ENCODE measurements at places on chromosomes 2 and 18. TPM values are rescaled to one million over a fixed set of nuclear protein-coding genes. Genes with fewer than 3 reads are reported as not detected.

GRCh38 chr18:47397671-47398319 is 146.3 kb upstream of the SKOR2 start:
- DNase-seq: peak; percentile 10

DNA sequence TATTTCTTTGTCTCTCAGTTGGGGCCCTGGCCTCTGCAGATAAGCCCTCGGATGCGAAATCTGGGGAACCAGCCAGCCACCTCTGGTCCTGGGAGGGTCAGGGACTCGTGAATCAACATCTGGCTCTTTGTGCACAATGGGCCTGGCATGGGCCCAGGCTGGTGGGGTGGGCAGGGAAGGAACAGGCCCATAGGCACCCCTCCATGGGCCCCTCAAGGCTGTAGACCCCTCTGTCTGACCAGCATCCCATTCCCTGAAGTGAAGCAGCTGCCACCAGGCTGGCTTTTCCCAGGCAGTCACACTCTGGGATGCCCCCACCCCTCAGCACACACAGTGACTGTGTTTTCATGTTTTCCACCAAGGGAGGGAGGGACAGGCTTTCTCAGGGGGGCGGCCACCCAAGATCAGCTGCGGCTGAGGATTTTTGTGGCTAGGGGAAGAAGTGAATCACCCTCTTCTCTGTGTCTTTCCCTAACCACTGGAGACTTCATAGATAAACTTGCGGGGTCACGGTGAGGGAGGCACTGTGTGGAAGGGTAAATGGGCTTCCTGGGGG is 166.0 kb downstream of the AGAP1 start:
- DNase-seq: peak; percentile 89

GRCh38 chr2:3422161-3422779 is 42.8 kb downstream of the TRAPPC12 start:
- DNase-seq: no peak

DNA sequence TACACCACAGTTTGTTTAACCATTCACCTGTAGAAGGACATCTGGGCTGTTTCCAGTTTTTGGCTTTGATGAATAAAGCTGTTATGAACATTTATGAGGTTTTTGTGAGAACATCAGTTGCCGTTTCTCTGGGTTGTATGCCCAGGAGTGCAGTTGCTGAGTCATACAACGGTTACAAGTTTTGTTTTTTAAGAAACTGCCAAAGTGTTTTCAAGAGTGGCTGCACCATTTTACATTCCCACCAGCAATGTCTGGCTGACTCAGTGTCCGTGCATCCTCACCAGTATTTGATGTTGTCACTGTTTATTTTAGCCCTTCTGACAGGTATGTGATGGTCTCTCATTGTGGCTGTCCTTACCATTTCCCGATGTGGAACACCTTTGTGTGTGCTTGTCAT is 48.0 kb upstream of the GPR17 start:
- DNase-seq: peak; percentile 80

DNA sequence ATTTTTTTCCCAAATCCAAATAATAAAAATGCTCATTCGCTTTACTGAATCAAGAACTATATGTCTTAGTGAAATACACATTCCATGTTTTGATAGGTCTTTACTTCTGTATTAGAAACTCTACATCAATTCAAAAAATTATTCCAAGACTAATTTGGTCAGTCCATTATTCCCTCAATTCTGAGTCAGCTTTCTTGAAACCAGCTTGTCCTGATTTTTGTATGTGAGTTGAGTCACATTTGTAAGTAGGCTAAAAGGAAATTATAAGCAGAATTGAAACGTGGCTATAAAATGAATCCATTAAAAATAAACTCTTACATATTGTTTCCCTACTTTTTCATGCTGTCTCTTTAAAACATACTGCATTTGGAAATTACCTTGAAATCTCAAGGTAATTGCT is 113.0 kb downstream of the DNER start:
- peak; percentile 47 for DNase-seq

DNA sequence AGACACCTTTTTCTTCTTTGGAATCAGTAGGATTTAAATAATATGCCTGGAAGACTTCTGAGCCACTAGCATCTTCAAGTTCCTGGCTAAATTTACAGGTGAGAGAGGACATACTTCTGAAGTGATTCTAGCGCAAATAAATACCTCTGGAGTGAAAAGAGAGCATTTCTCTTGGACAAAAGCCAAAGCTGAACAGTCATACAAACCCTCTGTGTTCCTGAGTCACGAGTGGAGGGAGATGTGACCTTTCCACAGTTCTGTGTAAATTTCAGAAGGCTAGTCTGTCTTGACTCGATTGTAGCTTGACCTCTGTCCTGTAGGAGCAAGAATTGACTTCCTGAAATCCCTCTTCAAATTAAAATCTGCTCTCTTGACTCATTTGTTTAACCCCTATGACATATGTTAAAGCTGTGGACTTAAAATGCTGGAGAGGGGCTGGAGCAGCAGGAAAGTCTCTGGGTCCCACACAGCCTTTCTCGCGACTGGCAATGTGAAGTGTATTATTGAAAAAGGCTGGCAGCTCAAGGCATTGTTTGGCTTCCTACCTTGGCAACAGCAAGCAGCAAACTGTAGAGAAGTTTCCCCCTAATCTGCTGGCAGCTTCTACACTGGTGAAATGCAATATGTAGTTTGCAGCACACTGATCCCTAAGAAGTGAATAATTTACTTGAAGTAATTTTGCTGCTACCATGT is 79.6 kb upstream of the GCFC2 start:
- no peak for DNase-seq

DNA sequence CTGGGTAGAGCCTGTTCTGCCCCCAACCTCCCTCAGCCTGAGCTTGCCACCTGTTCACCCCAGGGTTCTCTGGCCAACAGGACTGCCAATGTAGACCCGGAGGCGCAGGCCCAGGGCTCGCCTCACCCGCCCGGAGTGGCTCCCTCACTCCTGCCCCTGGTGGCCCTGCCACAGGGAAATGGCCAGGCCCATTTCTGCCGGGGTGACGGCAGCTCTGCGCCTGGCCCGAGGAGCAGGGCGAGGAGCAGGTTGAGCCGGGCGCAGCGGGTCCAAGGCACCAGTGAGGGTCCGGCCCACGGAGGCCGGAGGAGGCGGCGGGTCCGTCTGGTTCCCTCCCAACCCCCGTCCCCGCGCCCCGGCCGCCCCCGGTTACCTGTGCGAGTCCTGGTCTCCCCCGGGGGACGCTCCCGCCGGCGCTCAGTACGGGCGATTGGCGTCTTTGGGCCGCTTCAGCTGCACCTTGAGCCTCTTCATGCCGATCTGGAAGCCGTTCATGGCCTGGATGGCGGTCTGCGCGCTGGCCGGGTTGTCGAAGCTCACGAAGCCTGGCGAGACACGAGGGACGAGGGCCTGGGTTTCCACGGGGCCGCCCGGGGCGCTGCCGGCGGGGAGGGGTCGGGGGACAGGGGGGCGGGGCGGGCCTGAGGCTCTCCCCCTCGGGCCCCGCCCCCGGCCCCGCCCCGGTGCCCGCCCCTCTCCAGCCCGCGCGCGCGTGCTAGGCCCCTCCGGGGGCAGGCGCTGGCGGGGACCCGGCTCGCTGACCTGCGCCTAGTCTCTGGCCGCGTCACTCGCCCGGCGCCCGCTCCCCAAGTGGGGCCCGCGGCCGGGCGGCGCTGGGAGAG is 312.0 kb downstream of the CELF4 start:
- DNase-seq: no peak

MARS2 gene
- 4.1 TPM for total RNA-seq

CPO gene
- total RNA-seq: not detected

GKN1 gene
- not detected for total RNA-seq

DNA sequence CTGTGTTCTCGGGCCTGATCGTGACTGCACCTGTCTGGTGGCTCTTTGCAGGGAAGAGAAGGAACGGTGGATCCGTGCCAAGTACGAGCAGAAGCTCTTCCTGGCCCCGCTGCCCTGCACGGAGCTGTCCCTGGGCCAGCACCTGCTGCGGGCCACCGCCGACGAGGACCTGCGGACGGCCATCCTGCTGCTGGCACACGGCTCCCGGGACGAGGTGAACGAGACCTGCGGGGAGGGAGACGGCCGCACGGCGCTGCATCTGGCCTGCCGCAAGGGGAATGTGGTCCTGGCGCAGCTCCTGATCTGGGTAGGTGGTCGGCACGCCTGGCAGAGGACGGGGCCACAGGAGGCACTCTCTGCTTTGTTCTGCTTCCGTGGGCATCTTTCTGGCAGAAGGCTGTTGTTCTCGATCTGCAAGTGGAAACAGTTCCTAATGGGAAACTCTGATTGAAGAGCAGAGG is 48.0 kb downstream of the GBX2 start:
- DNase-seq: no peak

PLEK gene
- not detected for total RNA-seq
